ENCODE measurements at places on chromosomes 12 and 14.

- DNase-seq, result no peak
These were observed 6.8 kb upstream of the SLC24A4 start for GRCh38 chr14:92316176-92316575.

DNA sequence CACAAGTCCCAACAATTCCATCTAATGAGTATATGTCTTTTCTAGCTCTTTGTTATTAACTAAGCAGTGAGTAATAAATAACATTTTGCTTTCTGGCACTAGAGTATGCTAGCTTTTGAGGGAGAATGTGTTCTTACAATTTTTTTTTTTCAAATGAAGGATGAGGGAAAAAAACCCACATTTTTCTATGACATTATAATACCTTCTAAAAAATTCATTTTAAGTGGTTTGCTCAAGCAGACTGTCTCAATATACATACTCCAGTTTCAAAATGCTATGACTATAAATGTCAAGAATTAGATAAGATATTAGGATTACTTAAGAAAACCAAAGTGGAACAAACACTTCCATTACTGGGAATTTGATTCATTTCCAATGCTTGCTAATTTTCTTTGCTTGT is 394.6 kb downstream of the C12orf75 start:
- no peak for DNase-seq

DNA sequence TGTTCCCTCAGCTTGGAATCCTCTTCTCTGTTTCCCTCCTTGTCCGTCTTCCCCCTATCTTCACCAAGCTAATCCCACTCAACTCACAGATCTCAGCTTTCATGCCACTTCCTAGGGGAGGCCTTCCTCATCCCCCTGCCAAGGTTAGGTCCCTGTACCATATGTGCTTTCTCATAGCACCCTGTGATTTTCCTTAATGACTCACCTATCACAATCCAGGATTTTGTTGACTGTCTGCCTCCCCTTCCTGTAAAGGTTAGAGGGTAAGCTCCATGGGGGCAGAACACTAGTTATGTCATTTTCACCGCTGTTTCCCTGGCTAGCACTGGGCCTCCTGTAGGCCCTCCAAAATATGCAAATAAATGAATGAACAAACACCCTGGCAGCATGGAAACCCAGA is 57.6 kb downstream of the CRADD start:
- DNase-seq, result no peak

DNA sequence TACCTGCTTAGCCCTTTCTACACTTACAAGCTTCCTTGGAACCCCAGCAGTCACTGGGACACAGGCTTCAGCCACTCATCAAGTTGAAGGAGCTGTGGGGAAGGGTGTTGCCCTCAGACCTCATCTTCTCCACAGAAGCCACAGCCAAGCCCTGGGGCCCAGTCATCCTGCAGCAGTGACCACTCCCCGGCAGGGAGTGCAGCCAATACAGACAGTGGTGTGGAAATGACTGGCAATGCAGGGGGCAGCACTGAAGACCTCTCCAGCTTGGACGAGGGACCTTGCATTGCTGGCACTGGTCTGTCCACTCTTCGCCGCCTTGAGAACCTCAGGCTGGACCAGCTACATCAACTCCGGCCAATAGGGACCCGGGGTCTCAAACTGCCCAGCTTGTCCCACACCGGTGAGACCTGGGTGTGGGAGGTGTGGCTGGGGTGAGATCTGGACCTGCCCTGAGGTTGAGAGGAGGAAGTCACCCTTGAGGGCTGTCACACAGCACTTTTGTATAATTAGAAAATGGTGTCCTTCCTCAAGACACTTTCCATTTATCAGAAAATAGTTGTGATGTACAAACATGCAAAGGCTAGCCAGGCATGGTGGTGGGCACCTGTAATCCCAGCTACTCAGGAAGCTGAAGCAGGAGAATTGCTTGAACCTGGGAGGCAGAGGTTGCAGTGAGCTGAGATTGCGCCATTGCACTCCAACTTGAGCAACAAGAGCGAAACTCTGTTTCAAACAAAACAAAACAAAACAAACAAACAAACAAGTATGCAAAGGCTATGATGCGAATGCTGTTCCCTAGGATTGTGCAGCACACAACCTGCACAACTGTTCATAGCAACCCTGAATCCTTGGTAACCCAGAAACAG is 9.9 kb downstream of the GLI1 start:
- no peak for DNase-seq

DNA sequence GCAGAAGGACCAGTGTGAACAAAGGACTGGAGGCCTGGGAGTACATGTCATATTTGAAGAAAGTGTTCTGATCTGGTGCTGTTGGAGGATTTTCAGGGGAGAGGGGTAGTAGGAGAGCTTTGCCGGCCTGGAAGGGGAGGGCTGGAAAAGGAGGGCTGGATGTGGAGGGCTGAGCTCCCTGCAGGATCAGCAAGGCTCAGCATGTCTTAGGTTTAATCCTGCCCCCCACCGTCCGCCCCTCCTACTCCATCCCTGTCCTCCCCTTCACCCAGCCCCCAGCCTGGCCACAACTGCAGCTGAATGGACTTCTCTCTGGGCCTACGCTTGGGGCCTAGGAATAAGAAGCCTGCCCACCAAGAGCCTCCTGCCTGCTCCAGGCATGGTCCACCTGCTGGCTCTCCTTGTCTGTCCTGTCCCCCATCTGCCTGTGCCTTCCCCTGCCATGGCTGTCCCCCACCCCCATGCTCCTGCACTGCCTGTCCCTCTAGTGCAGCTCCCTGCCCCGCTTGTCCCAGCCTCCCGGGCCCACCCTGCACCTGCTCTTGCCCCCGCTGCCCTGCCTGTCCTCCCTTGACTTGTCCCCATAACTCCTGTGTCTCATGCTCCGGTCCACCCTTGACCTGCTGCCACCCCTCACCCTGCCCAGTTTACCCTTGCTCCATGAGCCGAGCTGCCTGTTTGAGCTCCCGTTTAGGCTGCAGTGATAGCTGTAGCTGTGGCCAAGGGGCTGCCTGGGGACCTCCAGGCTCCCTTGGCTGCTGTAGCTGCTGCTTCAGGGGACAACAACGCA is 9.8 kb upstream of the RARG start:
- DNase-seq, result no peak

- DNase-seq, result no peak
These were observed 11.3 kb downstream of the GARIN6 start for GRCh38 chr12:99658671-99659349.

DNA sequence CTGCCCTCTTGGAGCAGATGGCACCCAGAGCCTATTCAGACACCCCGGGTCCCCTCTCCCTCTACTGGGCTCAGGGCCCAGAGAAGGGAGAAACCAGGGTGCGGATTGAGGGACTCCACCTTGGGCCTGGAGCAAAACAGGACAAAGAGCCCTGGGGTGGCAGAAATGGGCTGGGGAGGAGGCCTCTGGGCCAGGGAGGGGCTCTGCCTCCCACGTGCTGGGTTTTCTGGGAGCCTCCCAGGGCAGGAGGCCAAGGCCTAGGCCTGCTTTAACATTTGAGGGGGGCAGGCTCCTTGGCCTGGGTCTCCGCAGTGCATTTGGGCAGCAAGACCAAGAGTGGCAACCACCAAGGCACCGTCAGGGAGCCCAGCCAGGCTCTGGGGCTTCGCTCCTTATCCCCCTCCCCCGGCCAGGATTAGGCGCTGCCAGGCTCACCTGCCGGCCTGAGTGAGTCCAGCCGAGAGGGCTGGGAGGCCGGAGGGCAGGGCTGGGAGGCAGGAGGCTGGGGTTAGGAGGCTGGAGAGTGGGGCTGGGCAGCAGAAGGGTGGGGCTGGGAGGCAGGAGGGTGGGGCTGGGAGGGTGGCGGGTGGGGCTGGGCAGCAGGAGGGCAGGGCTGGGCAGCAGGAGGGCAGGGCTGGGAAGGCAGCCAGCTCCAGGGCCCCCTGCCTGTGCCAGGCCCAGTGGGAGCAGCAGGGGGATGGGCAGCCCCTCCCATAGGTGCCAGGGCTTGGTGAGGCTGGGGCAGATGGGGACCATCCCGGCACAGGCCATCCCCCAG is 101.8 kb upstream of the EIF5 start:
- no peak for DNase-seq

- no peak for DNase-seq
These were observed 70.7 kb upstream of the SLC8A3 start for GRCh38 chr14:70259420-70259819.

- peak; percentile 78 for DNase-seq
These were observed at the start of gene CDK2 for GRCh38 chr12:55966408-55967281. Gene CDK2, plus strand, starts transcription at chr12:55966830. Its CDS starts 179 bp downstream, at chr12:55967009.

DNA sequence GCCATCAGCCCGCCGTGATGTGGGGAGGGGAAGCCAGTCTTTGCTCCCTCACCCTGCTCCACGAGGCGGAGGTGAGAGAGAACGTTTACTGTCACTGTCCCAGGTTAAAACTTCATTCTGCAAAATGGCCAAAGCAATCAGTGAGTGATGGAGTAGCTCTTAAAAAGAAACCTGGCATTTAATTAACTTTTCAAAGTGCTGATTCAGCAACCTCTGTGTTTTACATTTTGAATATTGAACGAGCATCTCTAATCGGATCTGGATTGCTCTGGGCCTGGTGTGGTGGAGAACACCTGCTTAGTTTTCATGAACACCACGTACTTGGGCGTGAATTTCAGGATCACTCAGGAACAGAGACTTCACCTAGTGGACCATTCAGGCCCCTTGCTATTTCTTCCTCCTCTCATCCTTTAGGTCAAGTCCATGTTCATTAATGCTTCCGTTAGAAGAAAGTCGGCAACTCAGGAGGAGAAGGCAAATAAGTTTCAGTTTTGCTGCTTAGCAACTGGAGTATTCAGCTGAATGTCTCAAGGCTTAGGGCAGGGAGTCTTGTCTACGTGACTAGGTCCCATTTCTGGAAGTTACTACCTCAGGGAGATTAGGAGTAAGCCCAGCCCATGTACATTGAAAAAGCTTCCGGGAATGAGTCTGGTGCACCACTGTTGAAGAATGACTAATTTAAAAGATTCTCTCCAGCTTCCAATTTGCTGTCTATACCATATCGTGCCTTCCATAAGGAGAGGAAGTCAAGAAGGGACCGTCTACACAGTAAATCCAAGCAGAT is 68.2 kb downstream of the IFT43 start:
- no peak for DNase-seq

DNA sequence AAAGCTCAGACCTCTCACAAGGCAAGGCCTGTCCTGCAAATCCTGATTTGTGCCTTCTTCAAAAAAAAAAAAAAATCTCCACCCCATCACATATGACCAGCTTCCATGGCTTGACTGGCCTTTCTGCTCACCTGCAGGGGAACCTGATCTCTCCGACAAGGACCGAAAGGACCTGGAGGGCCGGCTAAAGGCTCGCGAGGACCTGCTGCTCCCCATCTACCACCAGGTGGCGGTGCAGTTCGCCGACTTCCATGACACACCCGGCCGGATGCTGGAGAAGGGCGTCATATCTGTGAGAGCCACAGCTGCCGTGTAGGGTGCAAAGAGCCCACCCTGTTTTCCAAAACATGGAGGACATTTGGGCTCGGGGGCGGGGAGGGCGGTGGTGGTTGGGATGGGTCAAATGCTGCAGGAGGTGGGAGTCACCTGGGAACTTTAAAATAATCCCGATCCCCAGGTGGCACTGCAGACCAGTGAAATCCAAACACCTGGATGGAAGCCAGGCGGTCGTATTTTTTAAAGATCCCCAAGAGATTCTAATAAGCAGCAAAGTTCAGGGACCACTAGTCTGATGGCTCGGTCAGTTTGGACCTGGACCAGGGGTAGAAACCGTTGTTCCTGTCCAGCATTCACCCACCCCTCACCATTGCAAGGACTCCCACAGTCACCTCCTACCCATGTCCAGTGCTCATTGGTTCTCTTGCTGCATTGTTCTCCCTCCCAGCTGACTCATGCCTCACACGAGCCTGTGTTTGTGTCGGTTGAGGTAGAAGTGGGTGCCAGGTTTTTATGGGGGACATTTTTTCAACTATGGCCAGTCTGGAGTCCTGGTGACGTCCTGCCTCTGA is 44.8 kb downstream of the FOXN4 start:
- peak; percentile 30 for DNase-seq

GRCh38 chr14:104359301-104359968 is 220.1 kb upstream of the C14orf180 start:
- DNase-seq, result no peak

- DNase-seq, result no peak
These were observed 40.6 kb downstream of the C12orf42 start for GRCh38 chr12:103455020-103455763.

- no peak for DNase-seq
These were observed 41.2 kb downstream of the PRIMA1 start for GRCh38 chr14:93747102-93747501.

DNA sequence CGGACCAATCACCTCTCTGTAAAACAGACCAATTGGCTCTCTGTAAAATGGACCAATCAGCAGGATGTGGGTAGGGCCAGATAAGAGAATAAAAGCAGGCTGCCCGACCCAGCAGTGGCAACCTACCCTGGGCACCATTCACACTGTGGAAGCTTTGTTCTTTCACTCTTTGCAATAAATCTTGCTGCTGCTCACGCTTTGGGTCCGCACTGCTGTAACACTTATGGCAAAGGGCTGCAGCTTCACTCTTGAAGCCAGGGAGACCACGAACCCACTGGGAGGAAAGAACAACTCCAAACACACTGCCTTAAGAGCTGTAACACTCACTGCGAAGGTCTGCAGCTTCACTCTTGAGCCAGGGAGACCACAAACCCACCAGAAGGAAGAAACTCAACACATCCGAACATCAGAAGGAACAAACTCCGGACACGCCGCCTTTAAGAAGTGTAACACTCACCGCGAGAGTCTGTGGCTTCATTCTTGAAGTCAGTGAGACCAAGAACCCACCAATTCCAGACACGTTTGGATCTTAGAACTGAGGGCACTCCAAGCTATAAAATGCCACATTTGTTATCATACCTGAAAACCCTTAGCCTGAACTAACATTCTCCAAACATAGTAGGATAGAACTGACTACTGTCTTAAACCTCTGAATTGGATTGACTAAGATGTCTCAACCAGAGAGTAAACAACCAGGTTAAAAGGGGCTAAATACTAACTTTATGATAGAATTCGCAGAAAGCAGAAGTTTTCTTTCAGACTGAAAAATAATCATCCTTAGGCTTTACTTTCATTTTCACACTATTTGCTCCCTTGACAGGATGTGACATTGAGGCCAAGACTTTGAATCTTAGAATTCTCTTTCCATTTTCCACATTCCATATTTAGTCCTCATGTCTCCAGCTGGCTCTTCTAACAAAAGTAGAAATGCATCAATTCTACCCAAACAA is 33.6 kb downstream of the CDKL1 start:
- no peak for DNase-seq

DNA sequence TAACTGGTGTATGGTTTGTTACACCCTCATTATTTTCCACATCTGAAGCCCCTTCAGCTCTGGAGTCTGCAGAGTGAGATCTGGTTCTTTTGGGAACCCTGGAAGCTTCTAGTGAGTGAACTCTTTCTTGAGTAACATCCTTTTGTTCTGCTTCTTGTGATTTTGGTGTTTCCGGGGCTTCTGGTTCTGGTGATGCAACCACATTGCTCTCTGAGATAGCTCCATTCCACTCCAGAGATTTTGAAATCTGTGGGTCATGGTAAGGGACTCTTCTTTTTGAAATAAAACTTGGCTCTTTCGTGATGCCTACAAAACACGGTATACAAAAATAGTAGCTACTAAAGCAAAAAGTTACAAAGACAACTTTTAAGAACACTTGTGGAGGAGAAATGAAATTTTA is 5.4 kb downstream of the MDM1 start:
- no peak for DNase-seq

DNA sequence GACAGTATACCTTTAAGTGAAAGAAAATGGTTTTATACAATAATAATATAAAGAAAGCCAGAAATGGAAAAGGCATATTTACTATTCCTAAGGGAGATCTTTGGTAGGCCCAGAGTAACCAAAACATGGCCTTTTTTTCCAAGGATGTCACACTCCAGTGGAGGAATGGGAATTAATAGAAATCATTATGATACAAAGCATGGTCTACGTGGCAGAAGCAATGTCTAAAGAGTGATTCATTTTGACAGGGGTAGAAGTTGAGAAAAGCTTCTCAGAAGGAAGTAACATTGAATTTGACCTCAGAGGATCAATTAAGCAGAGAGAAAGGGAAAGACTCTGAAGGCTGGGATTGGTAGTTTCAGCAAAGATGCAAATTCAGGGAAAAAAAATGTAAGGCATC is 208.6 kb downstream of the BTG1 start:
- no peak for DNase-seq
